Neural crest cell (in vitro differentiated cells): ENCODE measurements at places on chromosomes 3 and 15.

- no peaks in the 10 kb centered on the region for H3K27me3 ChIP-seq
- H3K4me1 ChIP-seq: peaks cover 7% of the 10 kb centered on the region
- no peak for DNase-seq
- H3K4me3 ChIP-seq: no peak overlapping the region
Observed at GRCh38 chr3:18379647-18380046, 45.5 kb downstream of the SATB1 start.

DNA sequence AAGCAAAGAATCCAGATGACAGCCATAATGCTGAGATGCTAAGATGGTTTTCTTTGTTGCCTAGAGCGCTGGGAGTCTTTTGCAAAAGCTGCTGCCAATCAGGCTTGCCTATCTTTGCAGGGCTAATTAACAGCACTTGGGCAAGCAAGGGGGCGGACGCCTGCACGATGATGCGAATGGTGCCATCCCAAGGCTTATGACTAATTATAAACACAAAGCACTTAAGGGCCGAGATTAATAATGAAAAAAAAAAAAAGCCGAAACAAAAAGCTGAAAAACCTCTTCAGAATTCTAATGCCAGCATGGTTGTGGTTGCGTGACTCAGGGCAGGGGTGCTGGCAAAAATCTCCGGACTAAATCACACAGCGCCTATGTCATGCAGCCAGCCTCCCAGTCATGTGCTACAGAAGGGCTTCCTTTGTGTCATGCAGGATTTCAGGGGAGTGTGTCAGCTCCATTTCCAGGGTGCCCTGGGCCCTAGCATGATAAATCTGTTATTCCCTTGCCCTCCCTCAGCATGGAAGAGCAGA, 185.0 kb upstream of the ANKRD28 start:
- no peak for DNase-seq
- H3K27ac ChIP-seq: no peak overlapping the region
- H3K36me3 ChIP-seq: peaks cover 9% of the 10 kb centered on the region
- peaks cover 15% of the 10 kb centered on the region for H3K4me1 ChIP-seq
- H3K27me3 ChIP-seq: no peaks in the 10 kb centered on the region

GRCh38 chr3:94158512-94158911, 95.7 kb downstream of the NSUN3 start:
- H3K27me3 ChIP-seq: no peaks in the 10 kb centered on the region
- no peak for DNase-seq
- no peak overlapping the region for H3K4me3 ChIP-seq
- no peaks in the 10 kb centered on the region for H3K4me1 ChIP-seq

- no peak overlapping the region for H3K4me3 ChIP-seq
- no peaks in the 10 kb centered on the region for H3K36me3 ChIP-seq
- H3K27ac ChIP-seq: no peak overlapping the region
- no peaks in the 10 kb centered on the region for H3K4me1 ChIP-seq
- DNase-seq: no peak
Observed at GRCh38 chr3:139301654-139302053, 42.2 kb upstream of the MRPS22 start.

GRCh38 chr3:52833202-52833601, 1.6 kb downstream of the MUSTN1 start:
- H3K4me3 ChIP-seq: no peak overlapping the region
- H3K27me3 ChIP-seq: no peaks in the 10 kb centered on the region
- no peak overlapping the region for H3K27ac ChIP-seq
- DNase-seq: no peak
- peaks cover 27% of the 10 kb centered on the region for H3K4me1 ChIP-seq

- no peaks in the 10 kb centered on the region for H3K27me3 ChIP-seq
- peaks cover 21% of the 10 kb centered on the region for H3K4me1 ChIP-seq
Observed at GRCh38 chr3:172388412-172389078, 59.7 kb downstream of the GHSR start.

GRCh38 chr15:95075792-95076677, 844.7 kb downstream of the MCTP2 start:
- H3K4me3 ChIP-seq: no peak overlapping the region
- H3K4me1 ChIP-seq: peaks cover 6% of the 10 kb centered on the region
- no peaks in the 10 kb centered on the region for H3K27me3 ChIP-seq
- H3K36me3 ChIP-seq: peaks cover 2% of the 10 kb centered on the region
- DNase-seq: no peak
- H3K27ac ChIP-seq: no peak overlapping the region

GRCh38 chr15:75125935-75126334, 75.7 kb upstream of the C15orf39 start:
- peaks cover 10% of the 10 kb centered on the region for H3K36me3 ChIP-seq
- no peak for DNase-seq
- H3K4me1 ChIP-seq: peaks cover 24% of the 10 kb centered on the region
- H3K4me3 ChIP-seq: no peak overlapping the region
- H3K27ac ChIP-seq: no peak overlapping the region

GRCh38 chr15:57563416-57563815, 28.3 kb upstream of the MYZAP start:
- no peak overlapping the region for H3K4me3 ChIP-seq
- H3K27ac ChIP-seq: no peak overlapping the region
- no peaks in the 10 kb centered on the region for H3K27me3 ChIP-seq
- no peaks in the 10 kb centered on the region for H3K4me1 ChIP-seq
- no peak for DNase-seq

GRCh38 chr3:85710490-85710889, 751.7 kb downstream of the CADM2 start:
- DNase-seq: no peak
- no peaks in the 10 kb centered on the region for H3K27me3 ChIP-seq
- H3K4me3 ChIP-seq: no peak overlapping the region
- H3K27ac ChIP-seq: no peak overlapping the region
- H3K4me1 ChIP-seq: peaks cover 5% of the 10 kb centered on the region
- H3K36me3 ChIP-seq: no peaks in the 10 kb centered on the region
